ENCODE measurements at places on chromosomes 2 and 18.

DNA sequence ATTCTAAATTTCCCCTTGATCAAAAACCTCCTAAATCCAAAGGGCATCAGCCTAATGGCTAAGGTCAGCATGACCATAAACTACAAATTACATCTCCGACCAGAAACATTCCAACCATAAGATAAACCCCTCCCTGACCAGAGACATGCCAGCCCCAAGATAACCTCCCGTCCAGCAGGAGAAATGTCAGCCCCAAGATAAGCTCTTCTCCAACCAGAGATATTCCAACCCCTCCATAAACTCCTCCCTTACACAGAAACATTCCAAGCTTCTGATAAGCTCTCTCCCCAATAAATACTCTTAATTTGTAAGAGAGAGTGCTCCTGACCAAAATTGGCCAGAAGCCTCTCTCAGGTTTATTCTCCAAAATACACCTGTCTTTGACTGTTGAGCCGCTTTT is 274.0 kb downstream of the RNF152 start:
- no peak for DNase-seq

DNA sequence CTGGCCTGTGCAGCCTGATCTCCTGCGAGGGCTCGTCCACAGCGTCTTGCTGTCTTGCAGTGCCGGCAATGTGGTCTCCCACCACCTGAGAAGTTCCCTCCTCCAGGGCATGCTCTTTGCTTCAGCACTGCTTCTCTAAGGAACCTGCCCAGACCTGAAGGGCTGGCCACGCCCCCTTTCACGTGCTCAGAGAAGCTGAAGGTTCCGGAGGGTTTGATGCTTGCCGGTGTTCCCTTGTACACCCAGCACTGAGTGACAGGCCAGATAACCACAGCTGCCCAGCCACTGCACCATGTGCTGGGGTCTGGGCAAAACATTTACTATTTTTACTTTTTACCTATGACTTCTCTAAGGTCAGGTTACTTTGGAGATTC is 1.7 kb upstream of the POLR2D start:
- DNase-seq = peak; percentile 62

- no peak for DNase-seq
Measured at GRCh38 chr2:14587119-14587518, 45.4 kb upstream of the LRATD1 start.

DNA sequence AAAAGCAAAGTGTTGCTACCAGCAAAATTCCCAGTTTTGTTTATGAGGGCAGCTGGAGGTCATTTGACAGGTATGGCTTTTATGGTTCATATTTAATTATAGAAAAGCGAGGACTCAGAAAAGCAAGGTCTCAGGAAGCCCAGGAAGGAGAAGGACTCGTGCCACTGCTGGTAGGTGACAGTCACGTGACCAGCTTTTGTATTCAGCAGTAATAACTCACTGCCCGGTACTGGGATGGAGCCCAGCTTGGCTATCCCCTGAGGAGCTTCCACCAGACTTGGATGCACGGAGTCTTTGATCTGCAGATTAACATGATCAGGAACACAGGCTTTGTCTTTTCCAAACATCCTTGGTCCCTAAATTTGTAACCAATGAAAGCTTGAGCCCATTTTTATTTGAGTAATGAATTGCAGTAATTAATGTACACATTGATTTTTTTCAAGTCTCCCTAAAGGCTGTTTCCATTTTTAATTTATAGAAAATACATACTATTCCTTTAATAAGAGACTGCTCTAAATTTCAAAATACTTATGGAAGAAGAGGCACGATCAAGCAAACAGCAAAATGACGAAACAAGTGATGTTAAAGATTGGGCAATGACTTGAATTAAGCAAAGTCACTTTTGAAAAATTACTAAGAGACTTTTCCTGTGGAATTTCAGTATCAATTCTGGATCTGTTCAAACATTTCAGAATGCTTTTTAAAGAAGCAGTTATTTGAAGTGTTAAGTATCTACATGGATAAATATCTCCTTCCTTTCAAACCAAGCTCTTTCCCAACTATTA is 251.7 kb upstream of the HNRNPA3 start:
- DNase-seq = no peak

- DNase-seq = peak; percentile 3
Measured at GRCh38 chr2:170408461-170409163, 230.7 kb downstream of the MYO3B start.

DNA sequence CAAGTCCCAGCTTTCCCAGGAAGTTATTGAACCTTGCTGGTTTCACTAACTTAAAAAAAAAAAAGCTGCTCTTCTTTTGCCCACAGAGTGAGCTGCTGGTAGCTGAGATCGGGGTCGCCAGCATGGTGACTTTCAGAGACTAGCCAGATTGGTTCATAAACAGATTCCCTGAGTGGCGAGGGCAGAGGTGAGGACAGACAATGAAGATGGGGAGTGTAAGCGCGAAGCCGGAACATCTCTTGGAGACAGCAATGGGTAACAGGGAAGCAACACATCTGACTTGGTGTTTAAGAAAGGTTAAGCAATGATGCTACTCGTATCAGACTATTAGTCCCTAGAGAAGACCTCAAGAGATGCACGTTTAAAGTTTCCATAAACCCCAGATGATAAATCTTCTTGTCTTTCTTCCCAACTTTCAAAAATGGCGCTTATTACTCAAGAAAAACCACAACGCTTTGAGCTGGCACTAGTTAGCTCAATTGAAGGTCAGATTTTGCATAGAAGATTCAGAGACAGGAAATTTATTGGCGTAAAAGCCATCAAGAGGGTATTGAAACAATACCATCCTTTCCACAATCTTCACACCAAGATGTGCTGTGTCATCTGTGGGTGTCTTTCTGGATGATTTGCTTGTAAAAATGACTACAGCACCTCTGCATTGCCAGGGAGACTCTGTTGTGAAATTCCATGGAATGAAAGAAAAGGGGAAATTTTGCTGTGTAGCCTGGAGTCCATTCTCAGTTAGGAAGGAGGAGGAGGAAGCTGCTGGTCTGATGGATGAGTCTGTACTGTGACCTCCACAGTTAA is 193.1 kb upstream of the CXCR4 start:
- DNase-seq = peak; percentile 32

DNA sequence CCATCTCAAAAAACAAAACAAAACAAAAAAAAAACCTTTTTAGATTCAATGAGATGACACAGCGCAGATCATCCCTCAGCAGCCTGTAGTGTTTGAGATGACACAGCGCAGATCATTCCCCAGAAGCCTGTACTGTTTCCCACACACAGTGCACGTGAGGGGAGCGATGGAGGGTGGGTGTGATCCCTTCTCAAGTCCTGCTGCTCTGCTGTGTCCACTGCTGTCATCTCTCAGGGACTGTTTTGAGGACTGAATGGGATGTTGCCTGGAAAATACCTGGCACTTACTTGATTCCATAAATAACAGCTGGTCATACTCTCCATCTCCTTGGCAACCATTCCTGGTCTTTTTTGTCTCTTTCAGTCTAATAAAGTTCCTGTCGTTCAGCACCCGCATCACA is 25.7 kb downstream of the TGOLN2 start:
- DNase-seq = no peak

GRCh38 chr2:28228434-28228995 is 164.1 kb upstream of the FOSL2 start:
- DNase-seq = no peak

DNA sequence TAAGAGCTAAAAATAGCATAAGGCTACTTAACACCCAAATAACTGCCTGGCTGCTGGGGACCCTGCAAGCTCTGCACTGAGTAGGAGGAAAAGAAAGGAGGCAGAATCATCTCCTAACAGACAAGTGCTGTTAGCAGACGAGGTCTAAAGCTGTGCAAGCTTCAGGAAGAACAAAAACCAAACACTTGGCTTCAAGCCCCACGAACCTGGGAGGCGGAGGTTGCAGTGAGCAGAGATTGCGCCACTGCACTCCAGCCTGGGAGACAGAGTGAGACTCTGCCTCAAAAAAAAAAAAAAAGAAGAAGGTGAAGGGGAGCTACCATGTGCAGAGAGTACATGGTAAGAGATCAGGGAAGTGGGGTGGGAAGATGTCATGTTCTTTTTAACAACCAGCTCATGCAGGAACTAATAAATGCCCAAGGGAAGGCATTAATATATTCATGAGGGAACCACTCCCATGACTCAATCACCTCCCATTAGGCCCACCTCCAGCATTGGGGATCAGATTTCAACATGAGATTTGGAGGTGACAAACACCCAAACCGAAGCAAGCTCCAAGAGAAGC is 28.8 kb upstream of the INO80C start:
- DNase-seq = no peak

DNA sequence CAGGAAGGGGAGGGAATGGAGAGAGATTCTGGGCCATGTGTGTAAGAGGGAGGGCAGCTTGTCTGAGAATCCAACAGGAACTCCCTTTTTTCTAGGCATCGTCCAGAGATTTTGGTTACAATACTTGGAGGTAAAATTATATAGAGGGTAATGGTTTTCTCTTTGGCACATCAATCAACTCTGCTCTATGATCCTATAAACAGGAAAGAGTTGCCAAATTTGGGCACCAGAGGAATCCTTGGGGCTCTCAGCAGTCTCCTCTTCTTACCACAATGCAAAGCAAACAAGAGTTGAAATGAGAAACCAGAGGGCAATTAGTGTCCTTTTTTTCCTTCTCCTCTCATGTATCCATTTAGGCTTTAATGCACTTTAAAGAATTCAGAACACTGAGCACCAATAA is 243.4 kb downstream of the SLC8A1 start:
- no peak for DNase-seq

GRCh38 chr2:21944536-21944935 is 820.8 kb downstream of the TDRD15 start:
- no peak for DNase-seq

- DNase-seq = no peak
Measured at GRCh38 chr18:79487801-79488201, 92.1 kb downstream of the NFATC1 start.

DNA sequence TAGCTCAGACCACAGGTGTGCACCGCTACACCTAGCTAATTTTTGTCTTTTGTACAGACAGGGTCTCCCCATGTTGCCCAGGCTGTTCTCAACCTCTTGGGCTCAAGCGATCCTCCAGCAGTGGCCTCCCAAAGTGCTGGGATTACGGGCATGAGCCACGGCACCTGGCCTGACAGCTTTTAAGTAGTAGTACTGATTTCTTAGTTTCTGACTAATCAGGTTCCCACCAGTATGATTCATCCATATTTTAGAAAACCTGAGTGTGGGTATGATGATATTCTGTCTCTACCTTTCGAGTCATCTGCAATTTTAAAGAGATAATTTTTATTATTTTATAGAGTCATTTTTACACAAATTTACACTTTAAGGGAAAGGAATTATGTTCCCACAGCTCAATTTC is 46.4 kb upstream of the GULP1 start:
- no peak for DNase-seq

DNA sequence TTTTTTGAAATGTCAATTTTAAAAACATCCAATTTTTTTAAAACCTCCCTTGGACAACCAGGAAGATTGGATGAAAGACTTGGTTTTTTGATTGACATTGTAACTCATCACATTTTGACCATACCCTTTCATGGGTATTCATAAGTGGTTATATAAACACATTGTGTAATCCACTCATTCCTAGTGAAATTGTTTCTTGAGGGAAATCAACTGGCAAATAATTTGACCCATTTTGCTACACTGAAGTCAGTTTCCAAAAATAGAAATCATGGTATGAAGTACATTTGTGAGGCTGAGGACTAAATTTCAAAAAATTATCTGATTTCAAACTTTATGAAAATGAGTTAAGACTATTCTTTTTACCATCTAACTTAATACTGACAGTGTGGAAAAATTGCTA is 31.5 kb downstream of the FBXO48 start:
- DNase-seq = no peak

DNA sequence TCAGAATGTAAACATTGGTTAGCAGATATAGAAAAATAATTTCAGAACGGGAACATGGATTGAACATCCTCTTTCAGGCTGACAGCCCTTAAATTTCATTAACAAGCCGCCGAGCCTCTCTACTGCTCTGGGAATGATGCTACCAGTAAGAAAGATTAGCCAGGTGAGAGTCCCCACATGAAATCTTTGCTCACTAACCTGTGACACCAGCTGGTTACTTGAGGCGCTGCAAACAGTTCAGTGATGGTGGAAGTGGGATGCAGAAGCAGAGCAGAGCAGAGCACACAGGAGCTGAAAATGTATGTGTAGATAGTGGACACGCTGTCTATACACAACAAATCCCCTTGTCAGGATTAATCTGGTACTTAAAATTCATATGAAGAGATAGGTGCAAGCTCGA is 721.1 kb downstream of the DPP10 start:
- no peak for DNase-seq

DNA sequence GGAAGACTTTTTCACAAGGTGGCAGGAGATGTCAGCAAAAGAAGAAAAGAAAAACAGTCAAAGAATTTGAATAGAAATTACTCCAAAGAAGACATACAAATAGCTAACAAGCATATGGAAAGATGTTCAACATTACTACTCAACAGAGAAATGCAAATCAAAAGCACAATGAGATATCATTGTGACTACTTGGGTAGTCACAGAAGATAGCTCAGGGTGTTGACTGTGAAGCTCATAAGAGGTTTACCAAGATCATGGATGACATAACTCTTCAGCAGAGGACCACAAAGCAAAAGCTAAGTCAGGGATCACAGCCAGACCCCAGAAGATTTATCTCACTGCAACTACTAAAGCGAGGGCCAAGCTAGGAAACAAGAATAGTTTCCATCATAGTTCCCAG is 53.0 kb upstream of the TANK start:
- no peak for DNase-seq

GRCh38 chr2:218383892-218384519 is 1.9 kb downstream of the SLC11A1 start:
- no peak for DNase-seq

DNA sequence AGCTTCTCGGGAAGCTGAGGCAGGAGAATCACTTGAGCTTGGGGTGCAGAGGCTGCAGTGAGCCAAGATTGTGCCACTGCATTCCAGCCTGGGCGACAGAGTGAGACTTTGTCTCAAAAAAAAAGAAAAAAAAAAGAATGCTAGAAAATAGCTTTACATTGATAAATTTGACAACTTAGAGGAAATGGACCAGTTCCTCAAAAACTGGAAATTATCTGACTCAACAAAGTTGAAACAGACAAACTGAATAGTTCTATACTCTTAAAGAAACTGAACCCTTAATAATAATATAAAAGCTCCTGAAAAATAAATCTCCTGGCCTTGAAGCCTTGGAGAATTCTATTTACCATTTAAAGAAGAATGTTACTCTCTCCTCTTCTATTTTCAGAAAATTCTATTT is 151.0 kb upstream of the BCL2L11 start:
- no peak for DNase-seq

- no peak for DNase-seq
Measured at GRCh38 chr2:227834916-227835650, 21.4 kb downstream of the CCL20 start.

GRCh38 chr2:1081451-1082225 is 131.0 kb downstream of the SNTG2 start:
- no peak for DNase-seq

- no peak for DNase-seq
Measured at GRCh38 chr2:31387850-31388249, 26.7 kb downstream of the XDH start.

DNA sequence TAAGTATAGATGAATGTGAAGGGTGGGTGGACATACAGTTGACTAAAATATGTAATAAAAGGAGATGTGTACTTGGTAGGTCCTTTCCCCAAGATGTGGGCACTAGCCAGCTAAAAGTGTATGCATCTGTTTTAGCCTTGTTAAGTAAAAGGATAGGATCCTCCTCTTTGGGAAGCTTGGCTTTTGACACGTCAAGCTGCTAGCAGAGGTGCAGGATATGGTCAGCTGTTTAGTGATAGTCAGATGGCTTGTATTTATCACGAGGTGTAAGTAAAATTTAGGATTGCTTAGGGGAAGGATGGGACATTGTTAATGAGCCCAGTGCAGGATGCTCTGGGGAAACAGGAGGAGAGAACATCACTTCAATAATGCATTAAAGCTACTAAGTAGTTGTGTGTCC is 1.5 kb downstream of the MFSD6 start:
- DNase-seq = no peak
